ENCODE measurements at places on chromosomes 6 and 20.

DNA sequence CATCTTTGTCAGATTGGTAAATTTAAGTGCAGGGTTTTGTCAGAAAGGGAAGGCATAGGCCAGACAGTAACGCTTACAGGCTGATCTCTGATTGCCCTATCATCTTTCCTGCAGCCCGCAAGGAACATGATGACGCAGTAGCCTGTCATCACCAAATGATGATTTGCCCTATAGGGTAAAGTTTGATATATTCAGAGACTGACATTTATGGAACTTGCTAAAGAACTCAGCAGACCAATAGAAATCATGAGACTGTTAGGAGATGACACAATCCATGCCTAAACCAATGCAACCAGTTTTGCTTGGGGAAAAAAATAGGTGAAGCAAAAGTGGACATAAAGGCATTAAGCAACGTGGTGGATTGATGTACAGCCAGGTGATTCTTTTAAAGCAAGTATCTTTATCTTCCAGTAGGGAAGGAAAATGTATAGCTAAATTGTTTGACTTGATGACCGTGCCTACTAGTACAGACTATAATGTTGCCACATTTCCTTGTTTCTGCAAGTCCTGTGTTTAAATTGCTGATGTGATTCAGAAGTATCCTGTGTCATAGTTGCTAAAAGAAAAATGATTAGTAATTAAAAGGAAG is 2.4 kb downstream of the NUS1 start:
- no peak for DNase-seq

DNA sequence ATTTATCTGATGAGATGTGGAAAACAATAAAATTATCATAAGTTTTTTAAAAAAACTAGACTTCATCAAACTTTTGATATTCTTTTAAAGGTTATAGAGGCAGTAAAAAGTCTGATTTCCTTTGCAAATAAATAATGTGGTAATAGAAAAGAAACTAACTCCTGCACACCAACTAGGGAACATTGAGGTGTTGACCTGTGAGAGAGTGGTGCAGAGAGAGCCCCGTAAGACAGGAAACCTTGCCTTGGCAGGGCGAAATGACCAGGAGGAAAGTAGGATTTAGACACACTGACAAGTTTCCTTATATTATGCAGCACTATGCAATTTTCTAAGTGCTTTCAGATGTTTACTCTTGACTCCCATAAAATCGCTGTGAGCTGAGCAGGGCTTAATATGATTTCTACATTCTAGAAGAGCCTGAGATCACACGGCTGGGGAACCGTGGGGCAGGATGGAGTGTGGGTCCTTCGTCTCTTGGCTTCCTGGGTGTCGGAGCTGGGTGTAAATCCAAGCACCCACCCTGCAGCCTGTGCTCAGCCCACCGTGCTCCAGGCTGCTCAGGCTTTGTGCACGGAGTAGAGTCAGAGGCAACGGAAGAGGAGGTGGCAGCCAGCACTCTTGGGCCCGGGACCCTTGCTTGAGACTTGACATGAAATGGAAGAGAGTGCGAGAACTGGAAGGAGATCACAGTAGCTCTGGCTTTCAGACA is 61.3 kb upstream of the FOXQ1 start:
- no peak for DNase-seq

- DNase-seq, result no peak
Observed at GRCh38 chr6:494394-494793, 102.8 kb downstream of the IRF4 start.

GRCh38 chr6:113558966-113559365 is 298.2 kb upstream of the MARCKS start:
- DNase-seq, result no peak

GRCh38 chr6:75484535-75484934 is 9.1 kb downstream of the FILIP1 start:
- no peak for DNase-seq

- DNase-seq, result no peak
Observed at GRCh38 chr6:119683031-119683430, 333.5 kb upstream of the MAN1A1 start.

GRCh38 chr6:157538168-157538567 is 157.2 kb downstream of the ZDHHC14 start:
- DNase-seq, result no peak

- peak; percentile 78 for DNase-seq
Observed at GRCh38 chr6:9138936-9139335, 703.6 kb upstream of the SLC35B3 start.

DNA sequence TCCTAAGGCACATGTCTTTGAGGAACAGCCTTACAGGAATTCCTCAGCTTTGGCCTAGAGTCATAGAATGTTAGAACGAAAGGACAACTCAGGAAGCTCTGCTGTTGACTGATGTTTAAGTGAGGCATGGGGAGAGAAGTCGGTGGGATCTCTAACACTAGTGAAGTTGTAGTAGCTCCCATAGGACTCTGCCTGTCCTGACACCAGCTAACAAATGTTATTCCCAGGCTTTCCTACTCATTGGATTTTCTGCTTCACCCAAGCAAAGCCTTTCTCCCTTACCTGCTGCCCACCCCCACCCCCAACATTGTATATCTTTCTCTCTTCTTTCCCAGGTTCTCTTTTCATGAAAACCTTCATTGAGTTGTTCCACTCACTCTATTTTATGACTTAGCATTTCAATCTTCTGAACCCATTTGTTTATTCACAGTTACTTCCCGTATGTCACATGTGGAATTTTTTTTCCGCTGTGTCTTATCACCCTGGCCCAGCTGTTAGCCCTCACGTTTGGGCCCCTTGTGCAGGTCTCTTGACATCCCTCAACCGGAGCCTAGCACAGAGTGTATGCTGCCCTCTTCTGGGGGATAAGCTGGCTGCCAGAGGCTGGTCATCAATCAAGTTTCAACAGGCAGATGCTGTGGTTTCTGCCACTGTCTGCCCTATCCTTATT is 39.2 kb upstream of the RNF8 start:
- peak; percentile 31 for DNase-seq

DNA sequence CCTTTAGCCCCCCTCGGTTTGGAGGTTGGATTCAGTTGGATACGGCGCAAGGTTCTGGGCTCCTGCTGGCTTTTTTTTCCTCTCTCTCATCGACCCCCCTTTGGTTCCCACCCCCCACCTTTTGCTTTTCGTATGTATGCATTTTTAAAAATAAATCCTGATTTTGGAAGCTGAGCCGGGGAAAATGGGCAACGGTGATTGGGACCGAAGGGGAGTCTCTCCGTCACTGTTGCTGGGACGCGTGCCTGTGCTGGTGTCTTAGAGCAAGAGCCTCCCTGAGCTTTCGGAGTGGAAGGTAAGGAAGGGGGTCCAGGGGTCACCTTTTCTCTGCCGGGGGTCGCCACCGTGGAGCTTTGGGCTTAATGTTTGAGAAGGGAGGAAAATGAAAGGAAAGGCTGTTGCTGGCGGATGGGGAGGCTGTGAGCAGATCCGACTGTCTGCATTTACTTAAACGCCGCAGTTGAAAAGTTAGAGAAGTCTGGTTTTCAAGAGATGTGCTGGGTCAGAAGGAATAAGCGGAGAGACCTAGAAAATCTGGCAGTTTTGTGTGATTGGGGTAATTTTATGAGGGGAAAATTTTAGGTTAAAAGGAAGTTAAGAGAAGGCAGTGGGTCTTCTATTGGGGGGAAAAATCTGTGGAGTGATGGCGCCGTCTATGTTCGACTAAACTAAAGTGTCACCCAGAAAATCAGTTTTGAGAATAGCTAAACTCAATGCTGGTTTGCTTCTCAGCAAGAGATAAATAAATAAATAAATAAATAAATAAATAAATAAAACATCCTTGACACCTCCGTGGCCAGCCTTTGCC is 828 bp downstream of the ADGRB3 start:
- DNase-seq, result peak; percentile 44

DNA sequence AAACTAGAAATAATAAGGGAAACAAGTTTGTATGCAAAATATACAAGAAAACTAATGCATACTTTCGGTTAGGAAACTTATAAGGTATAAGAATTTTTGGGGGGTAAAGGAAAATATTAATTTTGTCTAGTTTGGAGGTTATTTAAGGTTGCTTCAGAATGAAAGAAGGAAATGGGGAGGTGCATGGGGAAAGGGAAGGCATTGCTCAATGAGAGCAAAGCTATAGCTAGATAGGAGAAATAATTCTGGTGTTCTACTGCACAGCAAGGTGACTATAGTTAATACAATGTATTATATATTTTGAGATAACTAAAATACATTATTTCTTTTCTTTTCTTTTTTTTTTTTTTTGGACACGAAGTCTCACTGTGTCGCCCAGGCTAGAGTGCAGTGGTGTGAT is 5.4 kb upstream of the MYMX start:
- DNase-seq, result no peak

Data from NCI-H2081 (cell line).